Type B pancreatic cell (in vitro differentiated cells): ENCODE measurements at places on chromosomes 7 and 10.

- H3K27me3 ChIP-seq = no peaks in the 10 kb centered on the region
- DNase-seq = no peak
- H3K4me3 ChIP-seq = no peak overlapping the region
- H3K4me1 ChIP-seq = peaks cover 14% of the 10 kb centered on the region
Measured at GRCh38 chr10:70359017-70359550, 23.3 kb downstream of the LRRC20 start.

- peaks cover 25% of the 10 kb centered on the region for H3K36me3 ChIP-seq
- H3K27ac ChIP-seq = no peak overlapping the region
Measured at GRCh38 chr10:27035163-27035562, 65.1 kb downstream of the ANKRD26 start.

GRCh38 chr7:3109311-3109915 is 65.7 kb upstream of the CARD11 start:
- DNase-seq = no peak
- H3K27me3 ChIP-seq = peaks cover 2% of the 10 kb centered on the region
- H3K36me3 ChIP-seq = no peaks in the 10 kb centered on the region
- H3K4me1 ChIP-seq = peaks cover 13% of the 10 kb centered on the region

- H3K4me1 ChIP-seq = peaks cover 6% of the 10 kb centered on the region
- H3K4me3 ChIP-seq = no peak overlapping the region
- peaks cover 15% of the 10 kb centered on the region for H3K27me3 ChIP-seq
- DNase-seq = no peak
- H3K27ac ChIP-seq = no peak overlapping the region
Measured at GRCh38 chr10:28382525-28383269, 79.8 kb upstream of the MPP7 start.
